Spleen (tissue), 13 donors: ENCODE measurements at places on chromosomes 7 and 10. TPM values are rescaled to one million over a fixed set of nuclear protein-coding genes. Genes with fewer than 3 reads are reported as not detected.

- H3K27me3 ChIP-seq, result no peaks in the 10 kb centered on the region
- H3K27ac ChIP-seq, result no peak overlapping the region
- no peak for DNase-seq
These were observed 58.5 kb downstream of the LHFPL3 start for GRCh38 chr7:104386943-104387342.

DNA sequence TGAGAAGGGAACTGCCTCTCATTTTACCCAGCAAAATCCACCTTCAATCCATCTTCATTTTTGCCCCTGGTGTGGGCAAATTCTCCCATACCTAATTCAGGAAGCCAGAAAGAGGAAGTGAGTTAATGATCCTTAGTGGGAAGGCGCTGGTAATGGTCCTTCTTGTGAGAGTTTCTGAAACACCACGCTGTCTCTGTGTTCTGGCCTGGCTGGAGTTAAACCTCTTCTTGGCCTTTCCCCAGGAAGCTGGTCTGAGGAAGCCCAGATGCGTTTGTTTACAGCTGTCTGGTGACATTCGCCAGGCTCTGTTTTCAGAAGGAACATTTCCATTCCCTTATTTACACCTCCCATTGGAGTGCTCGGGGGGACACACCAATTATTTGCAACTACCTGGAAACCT is 24.3 kb downstream of the HTRA1 start:
- no peak overlapping the region for H3K4me3 ChIP-seq
- no peaks in the 10 kb centered on the region for H3K36me3 ChIP-seq
- H3K27ac ChIP-seq, result no peak overlapping the region

DNA sequence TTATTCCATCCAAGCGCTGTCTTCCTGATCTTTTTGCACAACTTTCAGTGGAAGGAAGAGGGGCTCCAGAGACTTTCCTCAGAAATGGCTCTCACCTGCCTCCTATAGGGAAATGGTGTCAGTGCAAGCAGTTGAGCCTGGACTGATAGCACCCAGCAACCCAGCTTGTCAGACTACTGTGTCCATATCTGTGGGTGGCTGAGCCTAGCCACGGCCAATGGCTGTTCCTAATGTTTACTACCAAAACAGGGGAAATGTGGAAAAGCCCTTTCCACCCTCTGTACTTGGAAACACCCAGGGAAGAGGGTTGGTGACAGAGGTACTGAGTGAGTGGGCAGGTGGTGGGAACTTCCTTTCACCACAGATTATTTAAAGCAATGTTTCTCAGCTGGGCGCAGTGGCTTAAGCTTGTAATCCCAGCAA is 4.3 kb upstream of the YKT6 start:
- peaks cover 2% of the 10 kb centered on the region for H3K4me1 ChIP-seq
- H3K27ac ChIP-seq, result no peak overlapping the region
- peaks cover 11% of the 10 kb centered on the region for H3K27me3 ChIP-seq
- no peak for DNase-seq
- H3K36me3 ChIP-seq, result no peaks in the 10 kb centered on the region
- no peak overlapping the region for H3K4me3 ChIP-seq

DNA sequence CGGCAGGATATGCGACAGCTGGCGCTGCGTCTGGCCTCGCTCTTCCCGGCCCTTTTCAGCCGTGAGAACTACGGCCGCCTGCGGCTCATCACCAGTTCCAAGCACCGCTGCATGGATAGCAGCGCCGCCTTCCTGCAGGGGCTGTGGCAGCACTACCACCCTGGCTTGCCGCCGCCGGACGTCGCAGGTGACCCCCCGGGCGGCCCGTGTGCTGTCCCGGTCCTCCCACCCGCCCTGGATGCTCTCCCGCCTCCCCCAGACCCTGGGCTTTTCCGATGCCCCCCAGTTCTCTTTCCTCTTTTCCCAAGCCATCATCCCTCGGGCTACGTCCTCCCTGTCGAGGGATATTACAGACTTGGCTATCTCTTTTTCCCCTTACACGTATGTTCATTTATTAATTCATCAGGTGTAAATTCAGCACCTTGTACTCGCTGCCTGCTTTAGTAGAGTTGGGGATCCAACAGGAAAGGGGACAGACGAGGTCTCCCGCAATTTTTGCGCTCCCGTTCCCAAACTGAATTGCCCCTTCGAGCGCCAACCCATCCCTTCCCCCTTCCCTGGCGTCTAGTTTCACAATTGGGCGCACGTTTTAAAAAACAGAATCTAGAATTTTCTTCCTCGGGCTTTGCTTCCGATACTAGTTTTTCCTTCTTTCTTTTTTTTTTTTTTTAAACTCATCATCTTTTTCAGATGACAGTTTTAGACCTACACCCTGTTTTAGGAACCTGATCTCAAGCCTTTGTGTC is 846 bp downstream of the MINPP1 start:
- peak overlapping the region; percentile 87 for H3K27ac ChIP-seq
- H3K36me3 ChIP-seq, result no peaks in the 10 kb centered on the region
- peak; percentile 88 for DNase-seq

- DNase-seq, result peak; percentile 47
- H3K4me3 ChIP-seq, result peak overlapping the region; percentile 35
- no peak overlapping the region for H3K27ac ChIP-seq
These were observed 702 bp downstream of the TMEM130 start for GRCh38 chr7:98869027-98869596.

DNA sequence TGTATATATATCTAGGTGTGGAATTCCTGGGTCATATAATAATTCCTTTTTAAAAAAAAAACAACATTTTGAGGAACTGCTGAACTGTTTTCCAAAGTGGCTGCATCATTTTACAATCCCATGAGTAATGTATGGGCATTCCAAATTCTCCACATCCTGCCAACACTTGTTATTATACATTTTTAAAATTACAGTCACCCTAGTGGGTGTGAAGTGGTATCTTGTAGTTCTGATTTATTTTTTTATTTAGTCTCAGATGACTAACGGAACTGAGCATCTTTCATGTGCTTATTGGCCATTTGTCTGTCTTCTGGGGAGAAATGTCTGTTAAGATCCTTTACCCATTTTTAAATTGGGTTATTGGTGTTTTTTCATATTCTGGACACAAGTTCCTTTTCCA is 12.0 kb upstream of the KLHL7 start:
- H3K36me3 ChIP-seq, result no peaks in the 10 kb centered on the region
- DNase-seq, result no peak
- H3K4me1 ChIP-seq, result no peaks in the 10 kb centered on the region
- no peaks in the 10 kb centered on the region for H3K27me3 ChIP-seq
- H3K4me3 ChIP-seq, result no peak overlapping the region
- no peak overlapping the region for H3K27ac ChIP-seq

- DNase-seq, result no peak
- no peaks in the 10 kb centered on the region for H3K27me3 ChIP-seq
- no peak overlapping the region for H3K4me3 ChIP-seq
- no peak overlapping the region for H3K27ac ChIP-seq
These were observed 130.1 kb upstream of the MDFIC start for GRCh38 chr7:114791771-114792170.

DNA sequence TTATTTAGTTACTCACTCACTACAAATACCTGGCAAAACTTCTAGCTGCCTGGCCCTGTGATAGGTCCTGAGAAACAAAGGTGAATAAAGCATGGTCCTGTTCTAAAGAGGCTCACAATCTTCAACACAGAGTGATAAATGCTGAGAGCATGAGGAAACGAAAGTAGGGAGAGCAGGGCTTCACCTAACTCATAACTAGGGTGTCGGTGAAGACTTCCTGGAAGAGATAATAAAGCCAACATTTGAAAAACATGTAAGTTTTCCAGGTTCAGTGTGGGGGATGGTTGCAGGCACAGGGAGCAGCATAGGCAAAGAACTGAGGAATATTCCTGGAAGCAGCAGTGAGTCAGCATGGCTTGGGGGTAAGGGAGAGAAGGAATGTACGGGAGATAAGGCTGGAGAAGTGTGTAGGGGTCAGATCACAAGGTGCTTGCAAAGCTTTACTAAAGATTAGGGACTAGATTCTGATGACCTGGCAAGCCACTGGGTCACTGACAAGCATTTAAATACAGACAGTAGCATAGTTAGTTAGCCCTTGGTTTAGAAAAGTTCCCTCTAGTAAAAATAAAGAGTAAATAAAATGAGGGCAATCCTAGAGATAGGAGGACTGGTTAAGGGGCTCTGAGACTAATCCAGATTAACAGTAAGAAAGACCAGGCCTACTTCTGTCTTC is 5.1 kb downstream of the KEL start:
- H3K4me1 ChIP-seq, result no peaks in the 10 kb centered on the region
- no peak overlapping the region for H3K4me3 ChIP-seq
- no peaks in the 10 kb centered on the region for H3K27me3 ChIP-seq
- no peak overlapping the region for H3K27ac ChIP-seq
- H3K36me3 ChIP-seq, result no peaks in the 10 kb centered on the region

DNA sequence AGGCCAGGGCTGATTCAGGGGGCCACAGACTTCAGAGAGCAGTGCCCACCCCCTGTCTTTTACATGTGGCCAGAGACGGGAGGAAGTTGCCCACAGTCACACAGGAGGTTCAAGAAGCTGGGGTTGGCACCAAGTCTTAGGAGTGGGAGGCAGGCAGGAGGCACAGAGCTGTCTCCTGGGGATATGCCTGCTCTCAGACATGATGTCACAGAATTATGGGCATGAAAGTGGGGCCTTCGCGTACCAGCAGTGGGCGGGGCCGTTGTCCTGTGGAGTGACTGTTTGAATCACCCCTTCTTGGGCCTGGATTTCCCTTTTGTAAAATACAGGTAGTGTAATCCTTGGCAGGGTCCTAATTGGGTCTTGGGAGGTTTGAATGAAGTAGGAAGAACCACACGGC is 81.2 kb upstream of the PPIF start:
- peak overlapping the region; percentile 75 for H3K27ac ChIP-seq
- peaks cover 57% of the 10 kb centered on the region for H3K36me3 ChIP-seq
- peaks cover 100% of the 10 kb centered on the region for H3K4me1 ChIP-seq
- no peak for DNase-seq
- no peaks in the 10 kb centered on the region for H3K27me3 ChIP-seq
- no peak overlapping the region for H3K4me3 ChIP-seq

DNA sequence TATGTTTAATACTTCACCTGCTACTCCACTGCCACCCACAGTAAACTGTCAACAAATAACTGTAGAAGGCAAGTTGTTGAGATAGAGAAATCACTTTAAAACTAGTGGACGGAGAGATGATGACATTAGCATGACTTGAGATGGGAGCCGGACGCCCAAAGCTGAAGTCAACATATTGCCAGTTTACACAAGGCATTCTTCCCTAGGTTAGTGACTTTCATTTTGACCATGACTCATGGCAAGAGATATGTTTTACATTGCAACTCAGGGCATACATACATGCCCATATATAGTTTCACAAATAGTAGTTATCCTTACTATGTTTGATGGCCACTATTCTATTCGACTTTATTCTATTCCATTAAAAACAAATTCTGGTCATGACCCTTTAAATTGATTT is 296.6 kb downstream of the PLXNA4 start:
- H3K36me3 ChIP-seq, result no peaks in the 10 kb centered on the region
- H3K27me3 ChIP-seq, result no peaks in the 10 kb centered on the region
- H3K4me3 ChIP-seq, result no peak overlapping the region
- no peak for DNase-seq

DNA sequence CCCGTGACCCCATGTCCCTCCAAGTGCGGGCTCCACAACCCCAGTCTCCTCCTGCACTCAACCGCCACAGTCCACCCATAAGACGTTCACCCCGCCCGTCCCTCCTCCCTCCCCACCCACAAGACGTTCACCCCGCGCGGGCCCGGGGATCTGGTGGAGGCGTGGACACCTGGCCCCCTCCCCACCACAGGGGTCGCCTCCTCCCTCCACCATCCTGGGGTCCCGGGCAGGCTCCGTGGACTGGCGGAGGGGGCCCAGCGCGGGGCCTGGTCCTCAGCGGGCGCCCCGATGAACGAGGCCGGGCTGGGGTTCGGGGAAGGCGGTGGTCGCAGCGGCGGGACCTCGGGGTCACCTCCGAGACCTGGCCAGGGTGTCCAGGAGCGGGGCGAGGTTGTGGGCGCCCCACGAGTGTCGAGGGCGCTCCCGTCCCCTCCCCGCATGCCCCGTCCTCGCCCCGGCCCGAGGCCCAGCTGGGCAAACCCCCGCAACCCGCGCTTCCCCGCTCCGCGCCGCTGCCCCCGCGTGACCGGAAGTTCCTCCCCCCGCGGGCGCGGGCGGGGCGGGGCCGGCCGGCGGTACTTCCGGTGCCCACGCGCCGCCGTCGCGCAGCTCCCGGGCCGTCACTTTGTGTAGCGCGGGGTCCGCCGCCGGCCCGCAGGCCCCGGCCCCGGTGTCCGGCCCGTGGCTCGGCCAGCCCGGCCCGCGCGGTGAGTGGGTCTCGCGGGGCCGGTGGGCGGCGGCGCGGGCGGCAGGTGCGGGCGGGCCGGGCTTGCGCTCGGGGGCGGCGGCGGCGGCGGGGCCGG is at the start of gene ZNF316:
Gene ZNF316 (plus strand): TSS at position 578 of the 803 bp plus-strand sequence. CDS start 5,092 bp downstream, outside the sequence.
- H3K27me3 ChIP-seq, result no peaks in the 10 kb centered on the region
- H3K4me1 ChIP-seq, result peaks cover 30% of the 10 kb centered on the region
- peaks cover 9% of the 10 kb centered on the region for H3K36me3 ChIP-seq
- peak within 1 kb of the TSS; percentile 83 for H3K27ac ChIP-seq

GRCh38 chr10:116947841-116948529 is 57.0 kb downstream of the SHTN1 start:
- no peak for DNase-seq
- H3K36me3 ChIP-seq, result no peaks in the 10 kb centered on the region
- H3K27ac ChIP-seq, result no peak overlapping the region
- peaks cover 10% of the 10 kb centered on the region for H3K4me1 ChIP-seq
- no peak overlapping the region for H3K4me3 ChIP-seq

DNA sequence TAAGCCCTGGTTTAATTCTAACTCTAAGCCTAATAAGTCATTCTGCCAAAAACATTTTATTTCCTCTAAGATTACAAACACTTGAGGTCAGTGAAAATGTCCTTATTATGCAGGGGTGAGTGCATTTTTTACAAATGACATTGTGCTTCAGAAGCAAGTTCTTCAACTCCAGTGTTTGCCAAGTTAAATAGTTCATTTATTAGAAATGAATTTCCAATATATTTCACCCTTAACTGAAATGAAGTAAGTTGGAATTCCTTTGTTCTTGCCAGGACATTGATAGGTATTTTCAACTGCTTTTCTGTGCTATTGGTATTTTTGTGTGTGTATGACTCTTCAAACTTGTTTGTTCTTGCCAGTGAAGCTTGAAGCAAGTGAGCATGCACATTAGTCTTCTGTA is 89.5 kb upstream of the CCDC6 start:
- H3K27ac ChIP-seq, result no peak overlapping the region
- no peak overlapping the region for H3K4me3 ChIP-seq
- peaks cover 9% of the 10 kb centered on the region for H3K4me1 ChIP-seq
- H3K27me3 ChIP-seq, result peaks cover 4% of the 10 kb centered on the region

NAT16 gene
- not detected for polyA plus RNA-seq

ANXA8 gene
- 0.32 TPM for polyA plus RNA-seq

HOXA3 gene
- polyA plus RNA-seq, result 0.62 TPM

NUB1 gene
- polyA plus RNA-seq, result 48.2 TPM

CD36 gene
- polyA plus RNA-seq, result 60.3 TPM

MOSPD3 gene
- 13.9 TPM for polyA plus RNA-seq

WNT16 gene
- 1.4 TPM for polyA plus RNA-seq

PLEKHA1 gene
- polyA plus RNA-seq, result 10.6 TPM

TRIM50 gene
- 0.26 TPM for polyA plus RNA-seq

FGL2 gene
- 13.7 TPM for polyA plus RNA-seq

UCN3 gene
- not detected for polyA plus RNA-seq

TRIM73 gene
- polyA plus RNA-seq, result 3.8 TPM

SCD gene
- 2.1 TPM for polyA plus RNA-seq

LIPF gene
- 0.23 TPM for polyA plus RNA-seq
